ENCODE measurements at places on chromosomes 3 and 15.

DNA sequence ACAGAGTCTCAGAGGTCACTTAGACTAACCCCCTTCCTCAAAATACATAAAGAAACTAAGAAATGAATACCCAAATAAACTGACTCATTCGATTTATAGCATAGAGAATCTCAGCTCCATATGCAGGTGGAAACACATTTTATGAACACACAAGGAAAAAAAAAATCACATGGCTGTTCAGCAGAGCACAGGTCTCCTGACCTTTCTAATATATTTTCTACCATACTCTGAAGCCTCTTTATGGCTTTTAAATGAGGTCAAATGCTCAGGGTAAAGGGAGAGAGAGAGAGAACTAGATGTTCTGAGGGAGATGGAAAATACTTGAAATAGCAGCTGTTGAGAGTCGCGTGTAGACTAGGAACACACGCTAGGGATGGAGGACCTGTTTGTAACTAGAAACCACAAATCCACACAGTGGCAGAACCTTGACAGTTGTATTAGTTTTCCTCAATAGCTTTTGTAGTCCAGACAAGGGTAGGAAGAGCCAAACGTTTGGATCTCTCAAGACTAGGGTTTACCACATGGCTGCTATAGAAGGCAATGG lies 165.3 kb downstream of the FMN1 start:
- DNase-seq = no peak

GRCh38 chr3:161559177-161559998 lies 62.8 kb downstream of the OTOL1 start:
- DNase-seq = no peak

GRCh38 chr3:155425396-155425795 lies 131.9 kb upstream of the STRIT1 start:
- DNase-seq = no peak

GRCh38 chr3:79986338-79986737 lies 218.5 kb upstream of the ROBO1 start:
- no peak for DNase-seq

GRCh38 chr15:69722924-69723323 lies 270.3 kb downstream of the RPLP1 start:
- DNase-seq = no peak

GRCh38 chr3:122681974-122682409 lies 1.4 kb downstream of the PARP14 start:
- no peak for DNase-seq

DNA sequence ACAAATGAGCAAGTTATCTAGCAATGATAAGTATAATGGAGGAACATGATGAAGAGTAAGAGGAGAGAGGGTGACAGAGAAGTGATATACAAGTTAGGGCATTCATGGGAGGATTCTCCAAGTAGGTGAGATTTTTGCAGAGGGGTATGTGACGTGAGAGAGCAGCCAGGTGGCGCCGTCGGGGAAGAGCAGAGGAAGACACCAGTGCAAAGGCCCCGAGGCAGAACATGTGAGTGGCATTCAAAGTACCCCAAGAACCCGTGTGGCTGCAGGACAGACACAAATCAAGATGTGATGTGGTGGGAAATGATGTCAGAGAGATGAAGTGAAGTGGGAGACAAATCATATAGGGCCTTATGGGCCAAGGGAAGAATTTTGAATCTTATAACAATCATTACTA lies 81.8 kb upstream of the GRM7 start:
- no peak for DNase-seq

DNA sequence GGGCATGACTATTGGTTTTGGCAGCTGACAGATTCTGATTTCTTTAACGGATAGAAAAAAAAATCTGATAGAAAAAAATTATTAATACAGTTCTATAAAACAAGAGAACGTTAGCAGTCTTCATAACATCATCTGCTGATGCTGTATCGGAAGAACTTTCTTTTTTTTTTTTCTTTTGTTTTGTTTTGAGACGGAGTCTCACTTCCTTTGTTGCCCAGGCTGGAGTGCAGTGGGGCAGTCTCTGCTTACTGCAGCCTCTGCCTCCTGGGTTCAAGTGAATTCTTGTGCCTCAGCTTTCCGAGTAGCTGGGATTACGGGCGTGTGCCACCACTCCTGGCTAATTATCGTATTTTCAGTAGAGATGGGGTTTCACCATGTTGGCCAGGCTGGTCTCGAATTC lies 271.2 kb upstream of the DPPA4 start:
- DNase-seq = no peak

DNA sequence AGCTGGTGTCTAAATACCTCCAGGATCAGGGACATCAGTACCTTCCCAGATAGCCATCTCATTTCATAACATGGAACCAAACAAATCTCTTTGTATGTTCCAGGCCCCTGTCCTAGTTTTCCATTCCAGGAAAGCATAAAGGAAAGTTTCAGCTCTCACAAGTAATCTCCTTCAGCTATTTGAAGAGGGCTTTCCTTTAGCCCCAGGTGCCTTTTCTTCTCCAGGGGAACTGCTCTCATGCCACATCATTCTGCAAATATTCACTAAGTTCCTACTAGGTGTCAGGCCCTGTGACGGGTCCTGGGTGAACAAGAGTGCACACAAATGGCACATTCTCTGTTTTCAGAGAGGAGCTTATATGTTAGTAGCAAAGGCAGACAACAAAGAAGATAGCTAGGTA lies 136.1 kb downstream of the ADAMTS9 start:
- DNase-seq = no peak

- no peak for DNase-seq
These were observed 162.4 kb upstream of the CFAP20DC start for GRCh38 chr3:59212128-59212779.

GRCh38 chr3:72213296-72214065 lies 428.5 kb upstream of the PROK2 start:
- DNase-seq = no peak

DNA sequence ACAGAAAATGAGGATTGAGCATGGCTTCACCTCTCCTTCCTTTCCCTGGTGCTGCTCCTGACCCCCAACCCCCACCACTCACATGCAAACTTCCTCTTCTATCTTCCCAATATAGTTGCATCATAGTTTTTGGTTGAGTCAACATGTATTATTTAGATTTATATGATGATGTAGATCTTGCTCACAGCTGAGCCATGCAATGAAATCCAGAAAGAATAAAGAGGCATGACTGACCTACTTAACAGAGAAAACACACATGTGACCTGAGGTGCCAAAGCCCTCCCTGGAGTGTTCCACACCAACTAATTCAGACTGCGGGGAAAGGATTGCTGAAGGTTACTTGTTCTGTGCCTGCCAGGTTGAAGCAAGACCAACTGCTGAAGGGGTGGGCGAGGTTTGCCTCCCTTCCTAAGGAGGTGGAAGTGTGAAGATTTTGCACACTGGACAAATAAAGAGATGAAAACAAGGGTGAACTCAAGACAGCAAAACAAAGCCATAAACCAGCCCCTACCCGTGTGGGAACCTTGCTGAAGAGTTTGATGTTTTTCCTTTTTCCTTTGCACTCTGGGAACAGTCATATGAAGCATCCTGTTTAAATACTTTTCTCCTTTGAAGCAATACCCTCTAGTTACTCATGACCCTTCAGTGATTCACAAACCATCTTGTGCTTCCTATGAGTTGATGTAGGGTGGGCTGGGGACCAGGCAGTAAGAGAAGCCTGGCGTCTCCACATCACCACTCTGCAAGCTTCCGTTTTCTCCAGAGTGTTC lies 155.2 kb upstream of the UBE2E1 start:
- DNase-seq = no peak

DNA sequence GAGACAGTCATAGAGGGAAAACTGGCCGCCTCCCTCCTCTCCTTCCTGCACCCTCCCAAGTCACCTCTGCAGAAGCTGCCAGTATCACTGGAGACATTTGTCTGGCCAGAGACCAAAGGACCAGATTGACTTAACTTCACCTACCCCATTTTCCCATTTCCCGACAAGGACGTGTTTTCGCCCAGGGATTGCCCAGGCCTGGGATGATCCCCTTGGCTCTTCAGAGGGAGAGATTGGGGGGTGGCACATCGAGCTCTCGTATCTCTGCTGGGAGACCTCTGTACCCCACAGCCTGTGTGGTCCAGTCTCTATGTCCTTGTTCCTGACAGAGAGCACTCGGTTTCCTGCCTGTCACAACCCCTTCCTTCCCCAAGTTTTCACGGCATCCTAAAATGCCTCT lies 31.4 kb downstream of the RGMA start:
- no peak for DNase-seq
